NCI-H187 treated with DMSO at 0.1 percent for 48 hours (cell line): ENCODE measurements at places on chromosomes 1 and 21.

GRCh38 chr21:25189497-25189896 is 417.8 kb downstream of the MRPL39 start:
- DNase-seq = no peak

DNA sequence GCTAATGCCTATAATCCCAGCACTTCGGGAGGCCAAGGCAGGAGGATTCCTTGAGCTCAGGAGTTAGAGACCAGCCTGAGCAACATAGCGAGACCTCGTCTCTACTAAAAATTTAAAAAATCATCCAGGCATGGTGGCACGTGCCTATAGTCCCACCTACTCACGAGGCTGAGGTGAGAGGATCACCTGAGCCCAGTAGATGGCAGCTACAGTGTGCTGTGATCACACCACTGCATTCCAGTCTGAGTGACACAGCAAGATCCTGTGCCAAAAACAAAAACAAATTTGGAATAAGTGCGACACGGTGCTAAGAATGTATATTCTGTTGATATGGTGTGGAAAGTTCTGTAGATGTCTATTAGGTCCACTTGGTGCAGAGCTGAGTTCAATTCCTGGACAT is 15.1 kb downstream of the USP33 start:
- DNase-seq = no peak

DNA sequence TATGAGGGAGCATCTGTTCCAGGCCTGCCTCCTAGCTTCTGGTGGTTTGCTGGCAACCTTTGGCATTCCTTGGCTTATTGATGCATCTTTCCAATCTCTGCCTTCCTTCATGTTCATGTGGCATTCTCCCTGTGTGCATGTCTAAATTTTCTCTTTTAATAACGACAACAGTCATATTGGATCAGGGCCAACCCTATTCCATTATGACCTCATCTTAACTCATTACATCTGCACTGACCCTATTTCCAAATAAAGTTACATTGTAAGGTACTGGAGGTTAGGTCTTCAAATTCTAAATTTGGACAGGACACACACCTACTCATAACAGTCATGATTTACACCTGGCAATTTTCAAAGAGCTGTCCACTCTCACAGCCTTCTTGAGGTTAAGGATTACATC is 117.2 kb upstream of the FGGY start:
- DNase-seq = no peak

GRCh38 chr1:115099693-115100050 is 10.4 kb upstream of the TSPAN2 start:
- no peak for DNase-seq

- no peak for DNase-seq
Observed at GRCh38 chr1:11414926-11415538, 63.9 kb upstream of the DISP3 start.

DNA sequence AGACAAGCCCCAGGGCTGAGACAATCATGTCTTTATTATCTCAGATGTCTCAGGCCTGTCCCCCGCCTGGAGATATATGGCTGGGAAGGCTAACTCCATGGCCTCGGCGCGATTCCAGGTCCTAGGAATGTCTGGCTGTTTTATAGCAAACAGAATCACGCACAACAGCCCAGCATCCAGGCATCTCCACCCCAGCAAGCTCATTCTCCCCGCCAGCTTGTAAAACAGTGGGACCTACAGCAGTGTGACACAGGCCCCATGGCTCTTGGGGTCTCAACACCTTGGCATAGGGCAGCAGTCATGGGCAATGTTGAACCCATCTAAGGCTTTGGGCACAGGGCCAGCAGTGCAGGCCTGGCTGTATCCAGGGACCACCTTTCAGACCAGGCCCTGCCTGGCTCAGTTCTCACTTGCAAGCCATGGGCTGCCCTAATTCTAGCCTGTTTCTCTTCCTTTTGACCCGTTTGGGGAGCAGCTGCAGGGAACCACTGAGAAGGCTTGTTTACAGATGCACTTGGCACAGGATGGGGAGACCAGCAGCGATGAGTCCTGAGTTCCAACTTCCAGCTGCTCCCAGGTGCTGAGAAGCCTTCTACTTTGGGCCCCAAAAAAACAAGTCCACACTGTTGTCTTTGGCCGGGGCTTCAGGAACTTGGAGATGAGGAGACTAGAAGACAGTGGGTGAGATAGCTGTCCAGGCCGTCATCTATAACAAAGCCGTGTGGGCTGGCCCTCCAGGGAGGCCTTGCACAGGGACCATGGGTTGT is 34.4 kb downstream of the WNT4 start:
- DNase-seq = no peak

GRCh38 chr1:183077097-183077496 is 53.9 kb downstream of the LAMC1 start:
- no peak for DNase-seq

DNA sequence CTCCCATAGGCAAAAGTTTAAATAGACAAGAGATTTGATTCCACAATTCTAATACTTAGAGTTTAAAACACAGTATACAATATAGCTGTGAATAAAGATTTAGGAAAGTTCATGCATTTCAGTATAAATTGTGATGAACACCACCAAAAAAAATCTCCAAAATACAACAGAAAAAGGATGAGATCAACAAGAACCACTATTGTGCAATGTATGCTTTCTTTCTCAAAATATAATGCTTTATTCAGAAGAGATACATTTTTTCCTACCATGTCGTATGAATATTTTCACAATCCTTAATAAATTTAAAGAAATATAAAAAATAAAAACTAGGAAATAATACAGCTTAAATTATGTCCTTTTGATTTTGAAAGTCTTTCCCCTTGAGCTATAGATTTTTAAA is 1309.2 kb downstream of the MRPL39 start:
- no peak for DNase-seq

GRCh38 chr1:59814901-59815825 is at the start of gene HOOK1:
Gene HOOK1 (plus strand): TSS chr1:59814949. CDS start chr1:59815118, 169 bp downstream.
- no peak for DNase-seq

DNA sequence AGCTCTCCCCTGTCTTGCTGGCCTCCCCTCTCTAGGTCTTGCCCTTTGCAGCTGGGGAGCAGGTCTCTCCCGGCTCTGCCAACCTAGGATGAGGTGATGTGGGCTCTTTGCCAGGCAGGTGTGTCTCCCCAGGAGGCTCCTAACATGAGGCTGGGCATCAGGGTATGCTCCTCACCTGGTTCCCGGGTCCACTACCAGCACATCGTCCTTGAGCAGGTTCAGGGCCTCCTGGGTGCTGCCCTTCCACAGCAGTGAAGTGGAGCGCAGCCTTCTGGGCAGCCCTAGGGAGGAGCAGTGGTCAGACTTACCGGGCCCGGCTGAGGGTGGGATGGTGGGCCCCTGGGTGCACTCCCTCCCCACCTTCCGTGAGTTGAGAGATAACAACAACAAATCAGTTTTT is 17.5 kb downstream of the LACTBL1 start:
- no peak for DNase-seq

DNA sequence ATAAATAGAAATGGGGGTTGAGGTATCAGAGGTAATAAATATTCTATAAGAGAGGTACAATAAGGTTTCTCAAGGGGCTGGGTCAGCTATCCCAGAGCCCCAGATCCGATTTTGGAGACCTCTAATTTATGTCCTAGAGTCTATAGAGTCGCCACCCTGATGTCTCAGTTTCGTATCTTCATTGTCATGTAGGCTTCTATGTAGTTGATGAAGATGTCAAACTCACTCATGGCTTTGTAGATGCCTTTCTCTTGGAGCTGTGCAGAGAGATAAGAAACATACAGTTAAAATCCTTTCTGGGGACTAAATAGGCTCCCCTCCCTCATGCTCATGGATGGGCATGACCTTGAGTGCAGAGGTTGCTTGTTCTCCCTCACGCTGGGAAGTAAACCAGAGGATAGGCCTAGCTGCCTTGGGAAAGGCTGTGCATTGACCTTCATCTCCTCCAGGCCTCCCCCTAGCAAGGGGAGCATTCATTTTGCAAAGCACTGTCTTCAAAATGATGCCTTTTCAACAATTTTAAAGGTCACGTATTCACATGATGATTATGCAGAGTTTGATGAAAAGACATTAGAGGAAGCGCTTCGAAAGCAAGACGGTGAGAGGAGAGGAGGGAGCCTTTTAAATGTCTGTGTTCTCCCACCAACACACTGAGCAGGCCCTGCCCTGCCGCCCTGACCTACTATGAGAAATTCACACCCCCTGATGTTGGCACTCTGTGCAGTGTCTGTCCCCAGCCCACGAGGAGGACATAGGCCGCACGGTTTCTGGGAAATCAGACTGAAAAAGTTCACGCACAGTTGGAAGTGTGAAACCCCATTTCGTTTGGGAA is 1.9 kb upstream of the IL19 start:
- no peak for DNase-seq

- DNase-seq = no peak
Observed at GRCh38 chr1:55448261-55448660, 233.1 kb upstream of the USP24 start.

- DNase-seq = no peak
Observed at GRCh38 chr1:85481688-85482087, 16.7 kb upstream of the DDAH1 start.

DNA sequence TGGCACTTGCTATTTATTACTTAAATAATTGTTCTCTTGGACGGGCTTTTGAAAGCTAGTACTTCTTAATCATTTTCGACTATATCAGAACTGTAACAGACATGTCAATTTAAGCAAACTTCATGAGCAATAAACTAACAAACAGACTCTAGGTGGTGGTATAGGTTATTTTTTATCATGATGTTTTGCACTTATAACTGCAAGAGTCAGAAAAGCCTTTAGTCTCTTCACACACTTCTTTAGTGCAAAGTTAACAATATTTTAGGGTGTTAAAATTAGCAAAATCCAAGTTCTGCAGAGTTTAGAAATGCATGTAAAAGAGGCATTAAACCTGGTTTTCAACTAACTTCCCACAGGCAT is 2.2 kb downstream of the NRIP1 start:
- DNase-seq = no peak

DNA sequence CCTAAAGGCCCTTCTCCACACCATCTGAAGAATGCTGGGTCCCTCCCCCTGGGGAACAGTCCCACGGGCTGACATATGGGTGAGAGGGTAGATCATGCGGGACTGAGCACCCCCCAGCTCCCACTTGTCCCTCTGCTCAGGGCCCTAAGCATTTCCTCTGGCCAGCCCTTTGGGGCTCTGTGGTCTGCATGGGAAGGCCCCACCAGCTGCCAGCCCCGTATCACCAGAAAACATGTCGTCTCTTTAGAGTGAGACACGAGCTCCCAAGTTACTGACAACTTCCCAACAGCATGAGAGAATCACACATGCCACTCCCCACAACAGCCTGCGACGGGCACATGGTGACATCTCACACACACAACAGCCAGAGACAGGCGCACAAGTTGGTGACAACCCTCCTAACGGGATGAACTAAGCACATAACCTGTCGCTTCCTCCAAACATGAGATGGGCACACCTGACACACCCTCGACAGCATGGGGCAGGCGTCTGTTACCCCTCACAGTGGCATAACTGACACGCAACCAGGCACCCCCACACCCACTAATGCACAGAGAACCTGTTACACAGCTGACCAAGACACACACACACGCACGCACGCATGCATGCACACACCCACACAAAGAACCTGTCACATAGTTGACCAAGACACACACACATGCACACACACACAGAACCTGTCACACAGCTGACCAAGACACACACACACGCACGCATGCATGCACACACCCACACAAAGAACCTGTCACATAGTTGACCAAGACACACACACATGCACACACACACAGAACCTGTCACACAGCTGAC is 41.2 kb downstream of the AHDC1 start:
- DNase-seq = no peak

DNA sequence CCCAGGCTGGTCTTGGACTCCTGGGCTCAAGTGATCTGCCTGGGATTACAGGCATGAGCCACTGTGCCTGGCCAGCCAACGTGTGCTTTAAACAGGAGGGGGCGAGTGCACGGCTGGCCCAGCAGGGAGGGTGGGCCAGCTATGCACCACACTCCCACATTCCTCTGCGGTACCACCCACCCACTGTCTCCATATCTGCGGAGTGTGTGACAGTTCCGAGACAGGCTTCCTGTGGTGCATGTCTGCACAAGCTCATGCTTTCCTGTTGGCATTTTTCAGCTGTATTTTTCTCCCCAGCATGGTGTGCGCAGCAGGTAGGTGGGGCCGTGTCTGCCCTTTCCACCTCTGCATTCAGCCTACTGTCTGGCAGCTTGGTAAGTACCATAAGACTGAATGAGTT is 183.3 kb downstream of the AJAP1 start:
- no peak for DNase-seq

DNA sequence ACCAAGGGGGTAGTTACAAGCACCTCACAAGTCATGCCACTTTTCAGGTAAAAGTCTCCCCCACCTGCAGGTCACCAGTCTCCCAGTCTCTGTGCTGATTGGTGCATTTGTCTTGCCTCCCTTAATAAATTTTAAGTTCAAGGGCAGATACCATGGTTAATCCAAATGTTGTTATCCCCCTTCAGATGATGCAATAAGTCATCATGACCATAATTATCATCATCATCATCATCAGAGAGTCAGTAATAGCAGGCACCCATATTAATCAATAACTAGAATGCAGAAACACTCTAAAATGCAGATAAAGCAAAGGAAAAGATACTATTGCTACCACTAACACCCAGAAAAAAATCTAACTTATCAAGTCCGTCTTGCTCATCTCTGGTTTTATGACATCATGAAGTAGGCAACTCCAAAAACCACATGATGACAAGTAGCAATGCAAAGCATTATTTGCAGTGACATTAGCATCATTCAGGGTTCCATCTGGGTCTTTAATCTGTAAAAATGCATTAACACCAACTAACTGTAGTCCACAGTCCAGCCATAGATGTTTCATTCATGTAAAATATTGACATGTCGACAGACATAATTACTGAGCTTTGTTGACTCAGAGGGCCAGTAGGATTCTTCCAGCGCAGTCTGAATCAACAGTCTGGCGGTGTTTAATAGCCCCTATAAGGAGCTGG is 492.0 kb upstream of the RUNX1 start:
- no peak for DNase-seq

DNA sequence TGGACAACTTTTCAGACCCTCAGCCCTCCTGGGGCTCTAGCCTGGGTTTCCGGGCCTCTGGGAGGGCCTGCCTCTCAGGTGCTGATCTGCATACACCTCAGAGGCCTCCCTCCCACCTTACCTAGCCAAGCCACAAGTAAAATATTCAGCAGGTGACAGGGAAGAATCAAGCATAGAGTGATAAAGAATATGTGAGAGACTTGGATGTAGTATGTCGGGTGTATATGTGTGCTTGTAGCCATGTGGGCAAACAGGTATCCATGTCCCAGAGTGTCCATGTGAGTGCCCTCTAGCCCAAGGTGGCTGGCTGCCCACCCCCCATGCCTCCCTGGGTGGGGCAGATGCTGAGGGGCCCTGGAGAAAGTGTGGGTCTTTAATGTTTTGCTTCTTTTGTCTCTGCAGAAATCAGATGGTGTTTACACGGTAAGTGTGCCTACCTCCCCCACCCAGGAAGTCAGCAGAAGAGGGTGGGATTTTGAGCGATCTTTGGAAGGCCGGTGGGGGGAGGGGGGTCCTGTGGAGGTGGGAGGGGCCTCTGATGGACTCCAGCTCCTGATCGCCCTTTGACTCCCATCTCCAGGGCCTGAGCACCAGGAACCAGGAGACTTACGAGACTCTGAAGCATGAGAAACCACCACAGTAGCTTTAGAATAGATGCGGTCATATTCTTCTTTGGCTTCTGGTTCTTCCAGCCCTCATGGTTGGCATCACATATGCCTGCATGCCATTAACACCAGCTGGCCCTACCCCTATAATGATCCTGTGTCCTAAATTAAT is 3.4 kb downstream of the FCER1G start:
- no peak for DNase-seq
